ENCODE measurements at places on chromosomes 5 and 9.

GRCh38 chr5:62043289-62044280, 262.4 kb upstream of the KIF2A start:
- no peak for DNase-seq

DNA sequence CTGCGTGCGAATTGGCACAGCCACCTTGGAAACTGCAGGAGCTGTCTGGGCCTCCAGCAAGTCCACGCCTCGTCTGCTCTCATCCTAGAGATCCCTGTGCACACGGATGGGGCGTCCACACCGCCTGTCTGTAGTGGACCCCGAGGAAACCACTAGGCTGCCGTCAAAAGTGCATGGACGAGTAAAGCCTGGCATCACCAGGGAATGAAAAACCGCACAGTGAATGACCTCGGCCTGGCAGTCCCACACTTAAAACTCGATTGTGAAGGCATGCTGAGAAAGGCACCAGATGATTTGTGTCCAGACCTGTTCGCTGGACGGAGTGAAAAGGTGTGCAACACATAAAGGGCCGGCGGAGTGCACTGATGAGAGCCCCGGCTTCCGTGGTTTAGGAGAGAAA, 50.8 kb downstream of the MRPL36 start:
- DNase-seq = no peak

DNA sequence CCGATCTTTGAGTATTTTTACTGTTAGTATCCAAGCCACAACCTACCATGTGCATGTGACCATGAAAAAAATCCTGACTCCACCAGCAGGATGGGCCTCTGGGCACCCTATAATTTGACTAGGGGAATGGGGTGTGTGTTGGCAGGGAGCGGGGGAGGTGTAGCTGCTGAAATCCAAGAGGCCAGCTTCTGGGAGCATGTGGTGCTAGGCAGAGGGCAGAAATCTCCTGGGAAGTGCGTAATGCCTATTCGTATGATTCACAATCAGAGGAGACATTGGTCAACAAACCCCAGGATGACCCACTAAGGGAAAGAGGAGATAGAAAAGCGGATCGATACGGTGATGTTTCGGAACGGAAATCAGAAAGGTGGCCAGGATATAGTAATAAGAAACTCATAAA, 149.9 kb downstream of the ARSB start:
- DNase-seq = no peak

- no peak for DNase-seq
These were observed 124.5 kb upstream of the NFIB start for GRCh38 chr9:14438232-14439021.

DNA sequence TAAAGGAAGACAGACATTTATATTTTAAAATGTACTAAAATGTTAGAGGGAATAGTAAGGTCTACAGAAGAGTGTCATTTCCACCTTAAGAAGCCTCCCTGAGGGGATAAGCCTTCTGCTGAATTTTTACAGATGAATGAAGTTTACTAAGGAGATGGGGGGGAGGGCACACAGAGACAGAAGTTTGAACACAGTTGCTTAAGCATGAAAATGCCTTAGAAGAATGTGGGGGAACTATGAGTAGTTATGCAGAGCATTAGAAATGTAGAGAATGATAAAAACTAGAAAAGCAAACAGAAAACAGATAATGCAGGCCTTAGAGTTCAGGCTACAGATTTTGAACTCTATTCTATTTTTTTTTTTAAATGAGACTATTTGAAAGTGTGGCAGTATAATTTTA, 232.2 kb upstream of the VLDLR start:
- DNase-seq = no peak

Data from Calu3 (cell line).